Stimulated activated CD8-positive, alpha-beta memory T cell treated with anti-CD3 and anti-CD28 coated beads, Interleukin-7, amount 100 ng/mL, for 4 hours (primary cell): ENCODE measurements at places on chromosomes 5 and 9.

DNA sequence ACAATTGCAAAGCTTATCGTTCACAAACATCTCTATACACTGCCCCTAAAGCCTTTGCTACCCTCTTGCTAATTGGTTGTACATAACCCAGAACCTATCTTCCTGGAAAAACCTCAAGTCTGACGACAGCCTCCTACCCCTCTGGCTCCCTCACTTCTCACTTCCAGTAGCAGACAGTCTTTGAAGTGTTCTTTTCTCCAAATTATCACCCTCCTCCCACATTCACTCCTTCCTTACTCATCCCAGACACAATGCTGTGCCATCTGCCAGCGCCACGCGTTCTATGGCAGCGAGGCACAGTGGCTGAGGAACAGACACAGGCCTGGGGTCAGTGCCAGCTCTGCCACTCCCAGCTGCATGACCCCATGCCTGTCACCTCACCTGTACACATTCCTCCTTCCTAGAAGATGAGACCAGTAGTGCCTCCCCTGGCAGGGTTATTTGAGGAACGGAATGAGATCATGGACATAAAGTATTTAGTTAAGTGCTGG is 27.7 kb downstream of the CLTA start:
- no peak for DNase-seq

DNA sequence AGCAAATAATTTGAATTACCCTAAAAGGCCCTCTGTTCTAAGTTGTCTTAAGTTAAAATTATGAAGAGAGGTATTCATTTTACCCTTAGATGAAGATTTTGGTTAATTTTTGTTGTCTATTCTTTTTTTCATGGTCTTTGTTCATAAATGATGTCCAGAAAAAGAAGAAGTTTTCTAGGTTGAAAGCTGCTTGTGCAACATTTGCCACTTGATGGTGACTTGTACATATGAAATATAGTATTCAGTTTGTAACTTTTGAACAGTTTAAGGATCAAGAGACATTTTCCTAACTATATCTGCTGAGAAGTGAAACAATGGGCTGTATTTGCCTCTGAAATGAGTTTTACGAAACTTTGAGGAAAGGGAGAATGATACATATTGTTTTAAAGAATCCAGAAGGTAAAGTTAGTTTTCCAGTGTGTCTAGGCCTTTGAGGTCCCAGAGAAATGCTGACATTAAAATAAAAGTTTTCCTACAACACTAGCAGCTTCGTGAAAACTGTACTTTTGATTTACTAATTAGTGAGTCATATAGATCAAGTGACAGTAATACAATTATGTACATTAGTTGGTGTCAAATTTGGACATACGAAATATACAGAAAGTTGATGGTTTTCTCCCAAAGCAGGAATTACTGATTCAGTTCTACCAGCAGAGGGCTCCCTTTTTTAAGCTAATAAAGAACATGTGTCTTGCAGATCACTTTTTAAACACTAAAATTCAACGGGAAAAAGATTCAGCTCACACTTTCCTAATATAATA is 70.5 kb downstream of the PIK3R1 start:
- DNase-seq = no peak

DNA sequence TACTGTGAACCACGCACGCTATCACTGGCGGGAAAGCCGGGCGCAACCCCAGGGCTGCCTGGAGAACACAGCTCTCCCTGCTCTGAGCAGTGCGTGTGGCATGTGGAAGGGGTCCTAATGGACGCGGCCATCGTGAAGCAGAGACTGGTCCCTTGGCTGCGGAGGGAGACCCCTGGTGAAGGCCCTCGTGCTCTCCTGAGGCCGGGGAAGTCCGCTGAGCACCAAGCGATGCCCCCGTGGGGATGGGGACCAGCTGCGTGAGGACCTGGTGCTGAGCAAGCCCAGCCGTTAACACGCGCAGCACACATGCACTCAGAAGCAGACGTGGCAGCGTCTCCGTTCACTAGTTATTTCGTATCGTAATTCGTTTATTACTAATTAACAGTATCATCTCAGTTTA is 24.4 kb downstream of the SLC12A7 start:
- DNase-seq = no peak

GRCh38 chr5:139676951-139677735 is 29.0 kb downstream of the CXXC5 start:
- DNase-seq = no peak

DNA sequence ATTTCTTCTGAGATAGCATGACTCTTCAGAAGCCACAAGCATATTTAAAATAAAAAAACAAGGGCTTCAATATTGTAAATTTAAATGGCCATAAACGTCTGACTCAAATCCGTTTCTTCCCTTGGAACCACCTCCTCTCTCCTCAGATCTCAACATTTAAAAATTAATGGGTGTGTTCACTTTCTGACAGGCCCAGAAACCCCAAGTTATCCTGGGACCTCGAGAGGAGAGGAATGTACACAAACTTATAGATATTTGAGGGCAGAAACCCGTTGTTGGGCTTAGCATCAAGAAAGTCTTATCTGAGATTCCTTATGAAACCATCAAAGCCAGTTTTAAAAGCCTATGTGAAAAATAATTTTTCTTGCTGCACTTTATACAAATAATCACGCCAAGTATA is 29.2 kb downstream of the MLLT3 start:
- DNase-seq = no peak

GRCh38 chr9:85163415-85163814 is 493.9 kb downstream of the NTRK2 start:
- no peak for DNase-seq
